Body of pancreas (tissue), 4 donors: ENCODE measurements at places on chromosomes 16 and 17. TPM values are rescaled to one million over a fixed set of nuclear protein-coding genes. Genes with fewer than 3 reads are reported as not detected.

Gene METRN
- 71.9 TPM for total RNA-seq

GRCh38 chr17:41540921-41541625 is 13.0 kb upstream of the KRT19 start:
- no peak for DNase-seq

- DNase-seq = no peak
Observed at GRCh38 chr17:55177855-55178217, 86.9 kb upstream of the HLF start.

- DNase-seq = peak; percentile 55
Observed at GRCh38 chr17:382644-383533, 30.3 kb upstream of the RPH3AL start.

GRCh38 chr16:89996178-89996489 is 23.1 kb downstream of the DBNDD1 start:
- no peak for DNase-seq
